ENCODE measurements at places on chromosomes 11 and 22. TPM values are rescaled to one million over a fixed set of nuclear protein-coding genes. Genes with fewer than 3 reads are reported as not detected.

DNA sequence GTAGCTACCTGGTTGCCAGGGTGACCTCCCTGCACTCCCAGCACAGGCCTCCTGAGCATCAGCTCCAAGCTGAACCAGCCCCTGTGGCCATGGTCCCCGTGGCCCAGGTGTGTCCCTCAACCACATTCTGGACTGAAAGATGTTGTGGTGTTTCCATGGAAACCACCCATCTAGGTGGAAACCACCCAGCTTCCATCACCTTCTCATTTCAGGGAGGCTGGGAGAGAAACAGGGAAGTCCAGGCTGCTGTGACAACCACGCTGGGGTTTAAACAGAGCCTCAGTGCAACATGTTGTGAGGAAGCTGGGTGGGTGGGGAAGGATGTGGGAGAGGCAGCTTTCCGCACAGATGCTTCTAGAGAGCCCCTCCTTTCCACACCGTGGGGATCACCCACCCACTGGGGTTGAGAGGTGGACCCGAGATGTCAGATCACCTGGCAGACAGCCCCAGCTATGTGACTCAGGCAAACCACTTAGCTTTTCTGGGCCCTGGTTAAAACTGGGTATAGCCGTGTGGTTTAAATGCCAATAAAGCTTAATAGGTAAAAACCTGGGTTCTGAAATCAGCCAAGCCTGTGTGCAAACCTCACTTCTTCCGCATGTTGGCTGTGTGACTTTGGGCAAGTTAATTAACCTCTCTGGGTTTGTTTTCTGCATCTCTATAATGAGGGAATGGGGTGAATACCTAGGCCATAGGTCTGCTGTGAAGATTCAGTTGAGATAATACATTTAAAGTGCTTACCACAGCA is 46.4 kb downstream of the CD82 start:
- peak overlapping the region; percentile 88 for H3K27ac ChIP-seq
- no peak overlapping the region for H3K4me3 ChIP-seq
- peaks cover 52% of the 10 kb centered on the region for H3K4me1 ChIP-seq

DNA sequence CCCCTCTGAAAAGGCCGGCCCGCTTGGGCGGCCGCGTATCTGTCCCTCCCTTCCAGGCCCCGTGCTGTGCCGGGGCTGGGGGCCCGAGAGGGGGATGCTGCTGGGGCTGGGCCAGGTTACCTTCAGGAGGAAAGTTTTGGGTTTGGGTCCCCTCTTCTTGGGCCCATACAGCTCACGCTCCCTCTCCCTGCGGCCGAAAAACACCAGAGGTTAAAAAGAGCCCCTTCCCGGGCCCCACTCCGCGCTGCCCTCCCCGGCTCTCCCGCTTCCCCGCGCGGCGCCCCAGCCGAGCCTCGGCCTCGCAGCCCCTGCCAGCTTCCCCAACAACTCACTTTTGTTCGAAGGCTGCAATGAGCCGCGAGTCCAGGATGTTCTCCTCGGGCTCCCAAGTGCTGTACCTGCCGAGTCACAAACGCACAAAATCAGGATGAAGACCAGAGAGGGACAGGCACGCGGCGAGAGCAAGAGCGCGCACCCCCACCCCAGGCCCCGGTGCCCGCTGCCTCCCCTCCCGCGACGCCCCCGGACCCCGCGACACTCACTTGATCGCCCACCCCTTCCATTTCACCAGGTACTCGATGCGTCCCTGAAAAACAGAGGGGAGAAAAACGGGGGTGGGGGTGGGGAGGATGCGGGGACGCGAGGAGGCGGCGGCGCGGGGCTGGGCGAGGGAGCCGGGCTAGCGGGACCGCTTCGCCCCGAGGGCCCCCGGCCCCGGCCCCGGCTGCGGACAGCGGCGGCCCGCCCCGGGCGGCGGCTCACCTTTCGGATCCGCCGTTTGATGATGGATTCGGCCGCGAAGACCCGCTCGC is 450 bp downstream of the CBX6 start:
- H3K36me3 ChIP-seq, result peaks cover 31% of the 10 kb centered on the region
- H3K4me3 ChIP-seq, result peak overlapping the region; percentile 91
- H3K4me1 ChIP-seq, result peaks cover 59% of the 10 kb centered on the region

The KCNC1 gene
- not detected for total RNA-seq

The KIRREL3 gene
- 4.4 TPM for total RNA-seq

The OR2AT4 gene
- not detected for total RNA-seq

GRCh38 chr11:128036556-128037093 is 550.7 kb downstream of the ETS1 start:
- H3K36me3 ChIP-seq, result no peaks in the 10 kb centered on the region
- H3K4me3 ChIP-seq, result no peak overlapping the region
- peak overlapping the region; percentile 1 for H3K27ac ChIP-seq
- DNase-seq, result no peak

GRCh38 chr22:23509571-23510302 is 70.4 kb downstream of the IGLL1 start:
- no peak overlapping the region for H3K4me3 ChIP-seq
- no peaks in the 10 kb centered on the region for H3K4me1 ChIP-seq
- no peak overlapping the region for H3K27ac ChIP-seq
- DNase-seq, result peak; percentile 25
- no peaks in the 10 kb centered on the region for H3K27me3 ChIP-seq

GRCh38 chr11:34335331-34335730 is 22.5 kb downstream of the ABTB2 start:
- no peaks in the 10 kb centered on the region for H3K36me3 ChIP-seq
- H3K27me3 ChIP-seq, result no peaks in the 10 kb centered on the region
- no peak for DNase-seq
- H3K4me3 ChIP-seq, result no peak overlapping the region
- no peak overlapping the region for H3K27ac ChIP-seq
- H3K4me1 ChIP-seq, result no peaks in the 10 kb centered on the region

DNA sequence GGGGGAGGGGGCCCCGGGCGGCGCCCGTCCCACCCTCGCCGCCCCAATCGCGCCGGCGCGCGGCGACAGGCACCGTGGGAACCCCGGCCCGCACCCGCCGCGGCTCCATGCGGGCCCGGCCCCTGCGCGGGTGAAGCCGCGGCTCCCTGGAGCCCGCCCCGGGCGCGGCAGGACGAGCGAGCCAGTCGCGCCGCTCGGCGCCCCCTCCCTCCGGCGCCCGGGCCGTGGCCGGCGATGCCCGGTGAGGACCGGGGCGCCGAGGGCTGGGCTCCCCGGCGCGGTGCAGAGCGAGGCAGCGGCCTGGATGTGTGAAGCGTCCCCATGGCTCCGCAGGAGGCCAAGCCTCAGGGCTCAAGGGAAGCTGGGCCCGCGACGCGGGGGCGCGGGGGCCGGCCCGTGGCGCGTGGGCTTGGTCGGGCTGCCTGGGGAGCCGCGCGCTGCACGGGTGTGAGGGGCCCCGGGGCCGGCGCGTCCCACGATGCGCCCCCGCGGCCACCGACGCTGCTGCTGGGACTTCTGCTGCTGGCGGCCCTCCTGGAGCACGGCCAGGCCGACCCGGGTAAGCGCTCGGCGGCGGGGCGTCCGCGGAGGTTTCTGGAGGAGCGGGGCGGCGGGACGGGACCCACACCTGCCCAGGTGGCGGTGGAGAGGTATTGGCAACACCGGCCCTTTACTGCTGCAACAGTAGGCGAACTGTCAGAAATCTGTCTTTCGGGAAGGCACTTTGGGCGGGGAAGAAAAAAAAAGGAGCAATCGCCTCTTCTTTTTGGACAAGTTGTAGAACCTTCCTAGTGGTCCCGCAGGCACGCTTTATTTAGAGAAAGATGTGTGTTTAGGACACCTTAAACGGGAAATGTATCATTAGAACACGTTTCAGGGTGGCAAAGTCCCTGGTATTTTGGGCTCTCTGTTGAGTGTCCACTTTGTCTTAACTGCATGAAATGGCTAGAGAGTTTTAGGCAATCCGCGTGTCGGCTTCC is 119.4 kb downstream of the HIPK3 start:
- H3K27ac ChIP-seq, result no peak overlapping the region
- no peaks in the 10 kb centered on the region for H3K4me1 ChIP-seq
- DNase-seq, result no peak
- H3K27me3 ChIP-seq, result peaks cover 57% of the 10 kb centered on the region
- peak overlapping the region; percentile 70 for H3K4me3 ChIP-seq

The YPEL4 gene
- total RNA-seq, result 2.9 TPM

DNA sequence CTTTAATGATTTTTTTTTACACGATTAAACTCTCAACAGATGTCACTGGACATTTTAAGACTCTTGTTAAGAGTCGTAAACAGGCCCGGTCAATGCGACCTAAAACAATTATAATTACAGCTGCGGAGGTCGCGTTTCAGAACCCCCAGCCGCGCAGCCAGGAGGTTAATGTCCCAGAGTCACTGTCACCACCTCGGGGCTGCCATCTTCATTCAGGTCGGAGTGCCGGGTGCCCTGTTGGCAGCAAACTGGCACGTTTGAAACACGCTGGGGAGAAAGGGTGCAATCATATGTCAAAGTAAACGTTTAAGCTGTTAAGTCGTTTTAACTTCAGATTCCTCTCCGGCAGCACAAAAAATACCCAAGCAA is 711 bp upstream of the PHF21B start:
- H3K4me1 ChIP-seq, result peaks cover 14% of the 10 kb centered on the region
- peak overlapping the region; percentile 46 for H3K4me3 ChIP-seq
- H3K27ac ChIP-seq, result no peak overlapping the region
- DNase-seq, result no peak
- H3K36me3 ChIP-seq, result no peaks in the 10 kb centered on the region

- no peak overlapping the region for H3K4me3 ChIP-seq
- no peak for DNase-seq
- no peaks in the 10 kb centered on the region for H3K27me3 ChIP-seq
- no peaks in the 10 kb centered on the region for H3K36me3 ChIP-seq
- H3K4me1 ChIP-seq, result peaks cover 38% of the 10 kb centered on the region
Measured at GRCh38 chr11:107561688-107562087, 3.8 kb downstream of the ALKBH8 start.

GRCh38 chr22:41910050-41911000 is 4.5 kb downstream of the SHISA8 start:
- peaks cover 4% of the 10 kb centered on the region for H3K27me3 ChIP-seq
- DNase-seq, result no peak
- peak overlapping the region; percentile 74 for H3K27ac ChIP-seq
- H3K4me1 ChIP-seq, result peaks cover 63% of the 10 kb centered on the region
- peaks cover 14% of the 10 kb centered on the region for H3K36me3 ChIP-seq

GRCh38 chr11:113163291-113164030 is 150.9 kb upstream of the TTC12 start:
- H3K36me3 ChIP-seq, result no peaks in the 10 kb centered on the region
- no peaks in the 10 kb centered on the region for H3K4me1 ChIP-seq
- no peak overlapping the region for H3K27ac ChIP-seq
- no peak overlapping the region for H3K4me3 ChIP-seq

DNA sequence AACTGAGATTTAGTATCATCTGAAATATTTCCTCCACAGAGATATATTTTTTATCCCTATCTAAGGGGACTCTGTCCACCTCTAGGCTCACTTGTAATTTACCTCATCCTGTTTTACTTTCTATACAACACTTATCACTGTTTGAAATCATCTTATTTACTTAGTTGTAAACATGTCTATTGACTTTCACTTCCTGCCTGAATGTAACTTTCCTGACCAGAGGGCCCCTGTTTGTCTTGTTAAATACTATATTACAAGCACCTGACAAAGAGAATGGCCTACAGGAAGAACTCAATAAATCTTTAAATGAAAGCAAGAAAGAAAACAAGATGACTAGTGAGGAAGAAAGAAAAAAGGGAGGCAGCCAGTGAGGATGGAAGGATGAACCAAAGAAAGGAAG is 1727.5 kb downstream of the LRRC4C start:
- no peaks in the 10 kb centered on the region for H3K4me1 ChIP-seq
- no peak for DNase-seq
- no peaks in the 10 kb centered on the region for H3K36me3 ChIP-seq
- H3K4me3 ChIP-seq, result no peak overlapping the region
- no peaks in the 10 kb centered on the region for H3K27me3 ChIP-seq
- no peak overlapping the region for H3K27ac ChIP-seq

GRCh38 chr11:130237282-130238006 is 77.3 kb downstream of the ZBTB44 start:
- no peaks in the 10 kb centered on the region for H3K36me3 ChIP-seq
- H3K4me3 ChIP-seq, result no peak overlapping the region
- no peak for DNase-seq
- no peaks in the 10 kb centered on the region for H3K27me3 ChIP-seq
- no peaks in the 10 kb centered on the region for H3K4me1 ChIP-seq

The MUC5B gene
- not detected for total RNA-seq

DNA sequence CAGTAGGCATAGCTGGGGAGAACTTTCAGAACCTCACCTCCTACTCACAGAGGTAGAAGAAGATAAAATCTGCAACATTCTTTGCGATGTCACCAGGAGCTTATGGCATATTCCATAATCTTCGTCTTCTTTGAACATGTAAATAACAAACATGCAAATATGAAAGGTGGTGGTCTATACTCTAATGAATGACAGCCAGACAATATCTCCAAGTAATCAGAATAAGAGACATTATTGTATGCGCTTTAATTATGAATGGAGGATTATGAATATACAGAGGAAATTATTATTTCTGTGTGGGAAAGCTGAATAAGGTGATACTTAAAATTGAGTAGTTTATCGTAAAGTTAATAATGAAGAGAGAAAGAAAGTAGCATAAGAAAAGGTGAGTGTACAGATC is at the start of gene OR52B4:
OR52B4 (minus strand) TSS at position 101 of the 400 bp plus-strand sequence; CDS start at position 10, 91 bp downstream.
- H3K27ac ChIP-seq, result no peak within 1 kb of the TSS
- H3K36me3 ChIP-seq, result no peaks in the 10 kb centered on the region
- no peak within 1 kb of the TSS for H3K4me3 ChIP-seq
- H3K27me3 ChIP-seq, result no peaks in the 10 kb centered on the region
- H3K4me1 ChIP-seq, result no peaks in the 10 kb centered on the region
- no peak for DNase-seq

DNA sequence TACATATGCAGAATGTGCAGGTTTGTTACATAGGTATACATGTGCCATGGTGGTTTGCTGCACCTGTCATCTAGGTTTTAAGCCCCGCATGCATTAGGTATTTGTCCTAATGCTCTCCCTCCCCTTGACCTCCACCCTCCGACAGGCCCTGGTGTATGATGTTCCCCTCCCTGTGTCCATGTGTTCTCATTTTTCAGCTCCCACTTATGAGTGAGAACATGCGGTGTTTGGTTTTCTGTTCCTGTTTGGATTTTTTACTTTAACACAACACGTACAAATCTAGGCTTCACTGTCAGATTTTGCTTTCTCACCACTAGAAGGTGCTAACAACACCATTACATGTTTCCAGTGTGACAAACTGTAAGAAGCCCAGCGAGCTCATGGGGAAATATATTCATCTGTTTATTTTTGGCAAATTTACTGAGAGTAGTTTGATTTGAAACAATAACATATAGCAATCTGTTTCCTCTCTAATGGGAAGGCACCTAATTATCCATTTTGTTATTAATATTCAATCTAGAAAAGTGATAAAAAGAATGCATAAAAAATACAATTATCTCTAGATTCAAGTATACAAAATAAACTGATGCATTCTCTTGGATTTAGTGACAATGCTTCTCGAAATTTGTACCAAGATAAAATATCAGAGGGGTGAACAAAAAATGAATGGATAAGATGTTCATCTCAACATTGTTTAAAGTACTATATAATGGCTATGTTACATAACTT is 23.2 kb upstream of the BIRC3 start:
- H3K4me1 ChIP-seq, result peaks cover 13% of the 10 kb centered on the region
- no peaks in the 10 kb centered on the region for H3K36me3 ChIP-seq
- no peak for DNase-seq
- H3K27me3 ChIP-seq, result no peaks in the 10 kb centered on the region

GRCh38 chr11:122727101-122727929 is 71.8 kb downstream of the UBASH3B start:
- no peaks in the 10 kb centered on the region for H3K36me3 ChIP-seq
- H3K4me1 ChIP-seq, result peaks cover 94% of the 10 kb centered on the region
- H3K27ac ChIP-seq, result peak overlapping the region; percentile 88
- DNase-seq, result no peak

The PGA3 gene
- 1.7 TPM for total RNA-seq

Measured in spleen (tissue), 13 donors.